T-helper 22 cell (primary cell): ENCODE measurements at places on chromosomes 11 and 22.

- DNase-seq, result no peak
Measured at GRCh38 chr22:27088026-27088425, 430.6 kb downstream of the MIAT start.

DNA sequence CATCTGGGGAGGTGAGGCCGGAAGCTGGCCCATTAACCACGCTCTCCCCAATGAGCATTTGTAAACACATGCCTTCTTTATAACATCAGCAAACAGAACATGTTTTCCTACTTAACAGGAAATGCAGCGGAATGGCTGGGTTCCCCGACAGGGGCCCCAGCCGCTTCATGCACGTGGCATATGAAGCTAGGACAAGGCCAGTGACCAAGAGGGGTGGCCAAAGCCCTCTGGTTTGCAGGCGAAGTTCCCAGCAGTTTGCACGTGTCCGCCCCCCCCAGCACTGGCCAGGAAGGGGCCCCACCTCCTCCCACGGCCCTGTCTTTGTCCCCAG is 38.7 kb upstream of the LINC01488 start:
- DNase-seq, result no peak

DNA sequence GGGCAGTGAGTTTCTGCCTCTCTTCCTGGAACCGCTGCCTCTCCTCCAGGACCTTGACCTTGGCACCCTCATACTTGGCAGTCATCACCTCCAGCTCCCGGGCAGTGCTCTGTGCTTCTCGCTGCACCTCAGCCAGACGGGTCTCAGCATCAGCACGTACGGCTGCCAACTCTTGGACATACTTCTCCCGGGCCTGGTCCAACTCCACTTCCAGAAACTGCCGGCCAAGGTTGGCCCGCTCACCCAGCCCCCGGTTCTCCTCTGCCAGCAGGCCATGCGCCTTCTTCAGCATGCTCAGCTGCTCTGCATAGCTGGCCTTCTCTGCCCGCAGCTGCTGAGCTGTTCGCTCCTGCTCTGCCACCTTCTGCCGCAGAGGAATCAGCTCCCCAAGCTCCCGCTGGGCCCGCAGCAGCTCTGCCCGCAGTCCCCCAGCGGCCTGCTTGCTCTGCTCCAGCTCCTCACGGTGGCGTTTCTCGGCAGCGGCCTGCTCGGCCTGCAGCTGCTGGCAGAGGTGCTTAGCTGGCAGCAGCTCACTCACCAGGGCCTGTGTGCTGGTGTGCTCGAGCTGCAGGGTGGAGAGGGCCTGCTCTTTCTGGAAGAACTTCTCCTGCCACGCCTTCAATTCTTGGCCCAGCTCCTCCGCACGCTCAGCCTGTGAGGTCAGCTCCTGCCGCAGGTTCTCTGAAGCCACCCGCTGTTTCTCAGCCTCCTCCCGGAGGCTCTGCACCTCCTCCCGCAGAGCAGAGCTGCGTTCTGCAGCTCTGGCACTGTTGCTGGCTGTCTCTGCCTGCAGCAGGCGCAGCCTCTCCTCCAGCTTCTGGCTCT is 14.4 kb downstream of the IL18BP start:
- no peak for DNase-seq

GRCh38 chr11:69111624-69112542 is 43.9 kb upstream of the SMIM38 start:
- DNase-seq, result no peak

- no peak for DNase-seq
Measured at GRCh38 chr11:111189466-111189865, 56.1 kb upstream of the POU2AF2 start.

DNA sequence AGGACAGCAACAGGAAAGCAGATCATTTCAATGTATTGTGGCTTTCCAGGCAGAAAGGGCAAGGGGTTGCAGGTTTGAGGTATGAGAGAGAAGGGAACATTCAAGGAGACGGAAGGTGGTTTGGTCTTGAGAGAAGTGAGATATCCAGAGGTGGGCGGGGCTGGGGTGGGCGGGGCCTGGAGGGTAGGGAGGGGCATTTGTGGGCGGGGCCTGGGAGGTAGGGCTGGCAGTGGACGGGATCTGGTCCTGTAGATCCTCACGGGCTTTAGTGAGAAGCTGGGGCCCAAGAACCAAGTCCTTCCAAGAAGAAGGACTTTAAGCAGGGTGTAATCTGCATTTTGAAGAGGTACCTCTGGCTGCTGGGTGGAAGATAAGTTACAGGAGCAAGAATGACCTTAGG is 199.2 kb downstream of the MN1 start:
- DNase-seq, result no peak

GRCh38 chr11:43952020-43952400 is 9.6 kb downstream of the C11orf96 start:
- DNase-seq, result no peak

DNA sequence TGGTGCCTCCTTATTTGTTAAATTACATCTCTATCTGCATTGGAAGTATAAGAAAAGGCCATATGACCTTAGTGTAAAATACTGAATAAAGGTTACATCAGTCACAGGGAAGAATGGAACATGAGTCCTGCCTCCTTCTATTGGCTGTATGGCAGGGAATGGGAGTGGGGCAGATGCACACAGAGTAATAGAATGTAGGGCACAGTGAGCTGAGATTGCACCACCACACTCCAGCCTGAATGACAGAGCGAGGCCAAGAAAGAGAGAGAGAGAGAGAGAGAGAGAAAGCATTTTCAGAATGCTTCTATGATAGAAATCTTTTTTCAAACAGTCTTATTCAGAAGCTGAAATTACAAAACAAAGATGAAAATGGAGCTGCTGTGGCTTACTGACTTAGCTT is 58.8 kb downstream of the SLN start:
- no peak for DNase-seq
